ENCODE measurements at places on chromosomes 5 and 9. TPM values are rescaled to one million over a fixed set of nuclear protein-coding genes. Genes with fewer than 3 reads are reported as not detected.

The SLC2A8 gene
- total RNA-seq: 22.8 TPM

The TNFAIP8 gene
- 35.6 TPM for total RNA-seq

The BTNL8 gene
- 0.22 TPM for total RNA-seq

The PKN3 gene
- total RNA-seq: 16.1 TPM

The IQGAP2 gene
- 37.7 TPM for total RNA-seq

The NEUROG1 gene
- not detected for total RNA-seq

The GNA14 gene
- not detected for total RNA-seq

The FAM200C gene
- total RNA-seq: 25.3 TPM

The GPRIN1 gene
- 0.67 TPM for total RNA-seq

The RNF183 gene
- total RNA-seq: 0.09 TPM

The GHR gene
- total RNA-seq: 0.28 TPM

The MAMDC2 gene
- total RNA-seq: 28.7 TPM

All from neural progenitor cell (in vitro differentiated cells).